ENCODE measurements at places on chromosomes 16 and 17. TPM values are rescaled to one million over a fixed set of nuclear protein-coding genes. Genes with fewer than 3 reads are reported as not detected.

Gene P2RX5
- 2.0 TPM for total RNA-seq

Gene CCL1
- total RNA-seq = 1.5 TPM

GRCh38 chr17:77437017-77437416, 296.2 kb downstream of the SEC14L1 start:
- no peak for DNase-seq

- DNase-seq = no peak
Measured at GRCh38 chr17:68542698-68543463, 30.7 kb downstream of the PRKAR1A start.

DNA sequence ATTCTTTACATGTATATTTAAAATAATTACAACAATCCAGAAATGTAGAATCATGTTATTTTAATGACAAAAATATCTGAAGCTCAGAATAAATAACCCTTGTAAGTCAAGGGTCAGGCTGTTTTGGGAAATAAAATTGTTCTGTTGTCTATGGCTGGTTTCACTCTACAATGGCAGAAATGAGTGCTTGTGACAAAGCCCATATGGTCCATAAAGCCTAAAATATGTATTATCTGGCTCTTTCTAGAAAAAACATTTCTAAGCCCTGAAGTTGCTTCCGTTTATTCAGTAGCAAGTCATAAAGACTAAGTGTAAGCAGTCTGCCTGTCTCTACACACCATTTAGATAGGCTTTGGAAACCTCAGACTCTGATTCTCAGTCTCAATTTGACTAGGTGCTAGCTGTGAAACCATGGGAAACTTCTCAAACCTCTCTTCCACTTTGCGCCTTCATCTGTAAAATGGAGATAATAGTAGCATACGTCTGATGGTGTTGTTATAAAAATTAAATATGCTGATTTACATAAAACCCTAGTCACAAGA, 365.7 kb upstream of the CA10 start:
- no peak for DNase-seq

Gene CES5A
- total RNA-seq = 1.5 TPM

- no peak for DNase-seq
Measured at GRCh38 chr17:1047177-1047878, 50.4 kb downstream of the TIMM22 start.

- no peak for DNase-seq
Measured at GRCh38 chr16:50326835-50327465, 41.8 kb downstream of the BRD7 start.

Gene ITGB4
- 11.6 TPM for total RNA-seq

- DNase-seq = no peak
Measured at GRCh38 chr17:7859028-7859427, 1.2 kb downstream of the CYB5D1 start.

DNA sequence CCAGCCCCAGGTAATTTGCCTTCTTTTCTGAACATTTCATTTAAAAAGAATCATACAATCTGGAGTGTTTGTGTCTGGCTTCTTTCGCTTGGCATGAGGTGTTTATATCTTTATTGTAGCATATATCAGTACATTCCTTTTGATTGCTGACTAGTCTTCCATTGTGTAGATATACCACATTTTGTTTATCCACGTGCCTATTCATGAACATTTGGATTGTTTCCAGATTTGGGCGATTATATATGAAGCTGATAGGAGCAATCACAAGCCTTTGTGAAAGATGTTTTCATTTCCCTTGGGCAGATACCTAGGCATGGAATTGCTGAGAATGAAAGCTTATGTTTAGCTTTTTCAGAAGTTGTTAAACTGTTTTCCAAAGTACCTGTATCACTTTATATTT, 120.3 kb downstream of the AATF start:
- DNase-seq = no peak

- no peak for DNase-seq
Measured at GRCh38 chr17:80758481-80759376, 214.1 kb downstream of the RPTOR start.

DNA sequence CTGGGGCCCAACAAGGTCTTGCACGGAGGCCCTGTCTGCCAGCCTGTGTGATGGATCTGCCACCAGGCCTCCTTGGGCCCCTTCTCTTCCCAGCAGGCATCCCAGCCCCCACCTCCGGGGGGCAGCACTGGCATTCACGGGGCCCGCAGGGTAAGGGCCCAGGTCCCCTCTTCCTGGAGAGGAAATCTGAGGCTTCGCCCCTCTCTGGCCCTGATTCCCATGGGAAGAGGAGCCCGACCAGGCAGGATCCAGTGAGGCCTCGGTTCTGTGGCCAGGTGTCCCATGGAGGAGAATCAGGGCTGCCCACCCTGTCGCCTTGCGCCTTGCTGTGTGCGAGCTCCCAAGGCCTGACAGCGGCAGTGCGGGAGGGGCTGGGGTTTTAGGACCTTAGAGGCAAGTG, 48.4 kb downstream of the PDPK1 start:
- DNase-seq = peak; percentile 14

GRCh38 chr16:24490866-24491265, 48.5 kb upstream of the RBBP6 start:
- DNase-seq = no peak

DNA sequence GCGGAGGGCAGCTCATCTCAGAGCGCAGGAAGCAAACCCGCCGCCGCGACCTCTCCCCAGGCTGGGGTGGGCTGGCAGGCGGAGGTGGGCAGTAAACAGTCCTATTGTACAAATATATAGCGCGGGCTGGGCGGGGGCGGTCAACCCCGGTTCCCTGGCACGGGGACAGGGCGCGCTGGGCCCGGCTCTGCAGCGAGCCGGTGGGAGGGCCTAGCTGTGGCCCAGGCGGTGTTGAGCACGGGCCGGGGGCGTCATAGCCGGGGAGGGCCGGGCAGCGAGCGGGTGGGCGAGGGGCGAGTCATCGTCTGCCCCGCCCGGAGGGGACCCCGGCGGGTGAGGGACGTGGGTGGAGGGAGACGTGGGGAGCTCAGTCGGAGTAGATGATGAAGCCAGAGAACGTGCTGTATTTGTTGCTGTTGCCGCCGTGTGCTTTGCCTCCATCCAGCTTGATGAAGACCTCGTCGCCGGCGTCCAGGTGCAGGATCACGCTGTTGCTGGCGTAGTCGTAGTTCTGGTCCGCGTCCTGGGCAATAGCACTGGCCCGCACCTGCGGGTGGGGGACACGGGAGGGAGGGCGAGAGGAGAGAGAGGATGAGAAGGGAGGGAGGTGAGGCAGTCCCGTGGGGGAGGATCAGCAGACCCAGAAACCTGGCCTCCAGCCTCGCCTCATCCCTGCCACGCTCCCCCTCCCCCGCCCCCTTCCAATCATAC, 8.1 kb downstream of the C1QL1 start:
- no peak for DNase-seq

Gene ABCC12
- 14.2 TPM for total RNA-seq

Gene GPR142
- 0.55 TPM for total RNA-seq

Measured in testis (tissue), 5 donors.